Aortic smooth muscle cell (primary cell): ENCODE measurements at places on chromosomes 6 and 20. TPM values are rescaled to one million over a fixed set of nuclear protein-coding genes. Genes with fewer than 3 reads are reported as not detected.

The HDGFL1 gene
- not detected in 2 replicates for total RNA-seq

The PLCB4 gene
- total RNA-seq, result 0.79 and 3.0 TPM in 2 replicates

The TPD52L2 gene
- total RNA-seq, result 139 and 147 TPM in 2 replicates

The ZNF334 gene
- 0.25 and 1.8 TPM in 2 replicates for total RNA-seq
